ENCODE measurements at places on chromosomes 4 and X.

DNA sequence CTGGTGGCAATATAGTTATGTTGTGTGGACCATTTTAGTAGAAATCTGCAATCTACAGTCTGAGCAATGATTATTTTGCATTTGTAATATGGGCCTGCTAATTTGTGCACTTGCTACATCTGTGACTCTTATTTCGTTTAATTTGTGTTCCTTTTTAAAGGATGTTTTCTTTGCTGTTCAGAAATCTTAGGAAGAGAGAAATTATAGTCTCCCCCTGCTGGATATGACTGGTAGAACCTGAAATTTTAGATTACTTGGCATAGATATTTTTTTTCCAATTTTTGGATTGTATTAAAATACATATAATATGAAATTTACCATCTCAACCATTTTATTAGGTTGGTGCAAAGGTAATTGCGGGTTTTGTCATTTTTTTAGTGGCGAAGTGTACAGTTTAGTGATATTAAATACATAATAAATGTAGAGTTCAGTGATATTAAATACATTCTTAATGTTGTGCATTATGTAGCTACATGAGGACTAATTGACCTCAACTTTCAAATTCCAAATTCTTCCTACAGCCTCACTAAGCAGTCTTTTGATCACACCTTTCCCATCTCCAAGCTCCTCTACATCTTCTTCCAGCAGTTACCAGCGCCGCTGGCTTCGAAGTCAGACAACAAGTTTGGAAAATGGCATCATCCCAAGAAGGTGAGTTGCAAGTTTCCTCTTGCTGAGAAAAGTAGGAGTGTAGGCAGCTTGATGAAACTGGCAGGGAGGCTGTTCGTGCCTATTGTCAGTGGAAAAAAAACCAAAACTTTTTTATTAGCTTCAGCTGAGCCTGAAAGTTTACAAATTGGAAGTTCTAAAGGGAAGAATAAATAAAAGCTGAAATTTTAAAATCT lies 82.2 kb downstream of the FNIP2 start:
- DNase-seq, result no peak

DNA sequence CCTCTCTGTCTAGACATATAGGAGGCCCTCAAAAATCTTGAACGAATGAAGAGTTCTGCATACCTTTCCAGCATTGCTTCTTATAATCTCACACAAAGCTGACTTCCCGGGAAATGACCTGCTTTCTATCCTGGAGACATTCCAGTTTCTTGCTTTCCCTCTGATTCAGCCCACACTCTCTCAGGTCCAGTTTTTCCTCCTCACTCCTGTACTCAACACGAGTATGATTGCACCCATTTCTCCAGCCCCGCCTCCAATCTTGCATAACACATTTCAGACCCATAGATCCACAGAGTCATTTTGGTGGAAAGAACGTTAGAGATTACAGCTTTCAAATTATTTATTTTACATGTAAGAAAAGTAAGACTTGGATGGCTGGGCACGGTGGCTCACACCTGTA lies 127.5 kb upstream of the TLR3 start:
- DNase-seq, result no peak

GRCh38 chr4:22339491-22339890 lies 176.4 kb downstream of the ADGRA3 start:
- no peak for DNase-seq

- peak; percentile 38 for DNase-seq
These were observed 332.7 kb downstream of the MID1IP1 start for GRCh38 chrX:39133971-39134370.

DNA sequence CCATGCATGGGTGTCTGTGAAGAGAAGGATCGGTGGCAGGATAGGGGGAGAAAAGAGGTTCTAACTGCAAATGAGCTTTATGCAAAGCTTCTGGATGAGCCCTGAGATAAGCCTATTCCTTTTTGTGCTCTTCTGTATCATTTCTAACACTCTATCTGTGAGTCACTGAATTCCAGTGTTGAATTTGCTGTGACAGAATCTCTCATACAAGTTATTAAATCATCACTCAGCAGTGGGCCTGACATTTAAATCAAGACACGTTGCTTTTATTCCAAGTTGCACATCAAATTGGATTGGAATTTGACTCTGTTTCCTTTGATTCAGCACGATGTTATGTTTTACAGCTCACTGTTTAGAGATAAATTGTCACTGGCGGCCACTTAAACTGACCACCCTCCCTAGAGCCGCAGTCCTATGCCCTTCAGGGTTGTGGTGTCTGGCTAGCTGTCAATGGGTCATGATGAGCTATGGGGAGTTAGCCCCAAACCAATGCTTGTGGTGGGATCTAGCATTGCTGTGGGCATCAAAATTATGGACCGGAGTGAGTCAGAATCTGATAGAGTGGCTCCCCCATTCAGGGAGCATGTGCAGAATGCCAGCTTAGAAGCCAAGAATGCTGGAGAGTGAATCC lies 42.7 kb downstream of the LHFPL1 start:
- no peak for DNase-seq

- no peak for DNase-seq
These were observed 263.6 kb downstream of the HS3ST1 start for GRCh38 chr4:11165052-11165451.

DNA sequence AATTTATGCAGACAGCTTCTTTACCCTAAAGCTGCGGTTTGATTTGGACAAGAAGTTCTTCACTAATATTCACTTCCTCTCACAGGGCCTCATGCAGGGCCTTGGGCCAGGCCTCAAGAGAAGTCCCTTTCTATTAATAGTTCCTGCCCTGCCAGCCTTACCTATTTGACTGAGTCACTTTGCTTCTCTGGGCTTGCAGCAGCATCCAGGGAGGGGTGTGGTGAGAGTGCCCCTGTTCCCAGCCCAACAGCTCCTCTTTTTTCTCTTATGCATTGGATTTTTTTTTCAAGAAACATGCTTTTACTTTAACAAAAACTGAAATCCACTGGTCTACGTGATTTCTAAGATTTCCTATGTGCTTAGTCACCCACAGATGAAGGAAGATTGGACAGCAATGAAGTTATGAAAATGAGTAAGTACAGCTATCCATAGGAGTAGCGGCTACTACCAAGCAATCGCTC lies 26.7 kb downstream of the FAM156B start:
- no peak for DNase-seq

- no peak for DNase-seq
These were observed 10.7 kb upstream of the HCCS start for GRCh38 chrX:11100281-11101035.

- DNase-seq, result no peak
These were observed 1668.1 kb upstream of the AGA start for GRCh38 chr4:179110356-179110755.
